ENCODE measurements at places on chromosomes 2 and 18.

- DNase-seq = no peak
These were observed 52.4 kb upstream of the ZNF385B start for GRCh38 chr2:179913809-179914208.

DNA sequence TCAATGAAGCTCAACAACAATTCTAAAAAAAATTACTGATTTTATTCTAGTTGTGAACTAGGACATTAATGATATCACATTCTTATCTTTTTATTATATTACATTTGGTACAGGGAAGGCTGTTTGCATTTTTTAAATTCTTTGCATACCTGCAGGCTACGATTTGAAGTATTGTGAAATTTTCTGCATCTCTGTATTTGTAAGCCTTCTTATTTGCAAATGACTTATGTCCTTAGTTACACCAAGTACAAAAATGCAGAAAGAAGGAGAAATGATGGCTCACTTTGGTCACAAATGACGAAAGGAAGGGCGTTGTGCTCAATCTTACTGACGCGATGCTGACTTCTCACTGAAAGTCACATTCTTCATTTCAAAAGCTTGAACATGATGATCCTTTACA is 227.5 kb upstream of the SOX11 start:
- DNase-seq = no peak

DNA sequence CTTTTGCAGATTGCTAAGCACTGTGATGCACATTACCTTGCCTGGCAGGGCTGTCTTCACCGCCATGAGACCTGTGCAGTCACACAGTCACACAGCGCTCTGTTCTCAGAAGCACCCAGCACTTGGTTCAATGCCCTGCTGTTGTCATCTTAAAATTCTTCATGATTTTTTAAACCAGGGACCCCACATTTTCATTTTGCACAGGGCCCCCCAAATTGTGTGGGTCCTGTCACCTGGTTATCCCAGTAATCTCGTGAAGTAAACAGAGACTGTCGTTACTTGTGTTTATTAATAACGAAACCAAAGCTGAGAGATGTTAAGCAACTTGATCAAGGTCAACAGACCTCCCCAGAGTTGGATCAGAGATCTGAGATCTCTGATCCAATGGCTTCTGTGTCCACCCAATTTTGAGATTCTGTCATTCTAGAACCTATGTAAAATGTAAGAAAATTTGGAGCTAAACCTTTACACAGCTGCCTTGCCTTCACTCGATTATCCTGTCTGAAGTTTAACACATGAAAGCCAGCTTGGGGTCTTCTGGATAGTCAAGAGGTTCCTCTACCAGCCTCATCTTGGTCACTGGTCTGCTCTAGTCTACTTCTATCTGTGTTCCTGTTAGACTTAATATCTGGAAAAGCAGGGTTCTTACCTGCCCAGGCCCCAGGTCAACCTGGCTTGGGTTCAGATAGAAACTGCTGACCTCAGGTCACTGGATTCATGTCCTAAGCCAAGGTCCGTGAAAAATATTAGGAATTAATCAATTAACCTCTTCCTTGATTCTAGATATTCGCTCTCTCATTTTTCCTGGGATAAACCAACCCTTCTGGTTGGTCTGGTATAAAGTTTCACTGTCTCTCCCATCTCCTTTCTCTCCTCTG is 13.7 kb upstream of the TTC39C start:
- no peak for DNase-seq

DNA sequence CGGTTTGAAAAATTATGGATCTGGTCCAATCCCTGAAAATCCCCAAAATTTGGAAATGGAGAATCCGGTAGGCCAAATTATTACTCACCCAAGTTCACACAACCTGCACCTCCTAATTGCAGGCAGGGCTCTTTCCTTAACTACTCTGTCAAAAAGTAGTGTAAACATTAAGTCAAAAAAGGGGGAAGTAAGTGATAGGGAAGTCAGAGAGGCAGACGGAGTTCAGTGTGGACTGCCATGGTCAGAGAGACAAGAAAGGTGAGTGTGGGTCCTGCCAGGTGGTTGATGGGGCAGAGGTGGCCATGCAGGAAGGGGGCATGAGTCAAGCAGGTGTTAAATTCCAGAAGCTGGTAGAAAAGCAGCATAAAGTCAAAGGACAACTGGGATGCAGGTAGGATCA is 104.7 kb upstream of the STPG4 start:
- no peak for DNase-seq

DNA sequence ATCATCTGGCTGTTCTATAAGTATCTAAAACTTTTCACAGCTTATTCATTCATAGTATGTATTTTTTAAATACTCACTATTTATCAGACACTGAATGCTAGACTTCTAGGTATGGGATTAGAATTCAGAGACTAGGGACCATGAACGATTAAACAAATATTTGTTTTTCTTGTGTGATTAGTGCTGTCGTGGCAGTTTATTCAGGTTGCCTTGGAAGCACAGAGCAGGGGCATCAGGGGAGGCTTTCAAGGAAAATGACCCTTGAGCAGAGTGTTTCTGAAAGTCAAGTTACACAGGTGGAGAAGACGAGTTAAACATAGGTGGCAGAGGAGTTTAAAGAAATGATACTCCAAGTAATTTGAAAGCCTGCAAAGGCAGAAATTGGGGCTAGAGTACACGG is 5.7 kb downstream of the SPOPL start:
- no peak for DNase-seq

DNA sequence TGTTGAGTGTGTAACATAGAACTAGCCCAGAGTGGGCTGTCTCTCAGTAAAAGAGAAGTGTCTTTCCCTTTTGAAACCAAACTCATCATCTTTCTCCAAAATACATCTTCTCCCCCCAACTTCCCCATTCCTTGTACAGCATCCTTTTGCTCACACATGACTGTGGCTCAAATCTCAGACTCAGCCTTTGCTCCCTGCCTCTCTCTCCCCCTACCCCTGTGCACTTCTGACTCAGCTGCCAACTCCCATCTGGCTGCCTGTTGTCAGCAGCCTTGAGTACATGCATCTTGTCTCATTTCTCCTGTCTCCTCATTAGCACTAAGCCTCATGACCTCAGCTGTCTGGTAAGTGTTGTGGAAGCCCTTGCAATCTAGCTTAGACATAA is 18.1 kb upstream of the MGAT4A start:
- DNase-seq = peak; percentile 52

DNA sequence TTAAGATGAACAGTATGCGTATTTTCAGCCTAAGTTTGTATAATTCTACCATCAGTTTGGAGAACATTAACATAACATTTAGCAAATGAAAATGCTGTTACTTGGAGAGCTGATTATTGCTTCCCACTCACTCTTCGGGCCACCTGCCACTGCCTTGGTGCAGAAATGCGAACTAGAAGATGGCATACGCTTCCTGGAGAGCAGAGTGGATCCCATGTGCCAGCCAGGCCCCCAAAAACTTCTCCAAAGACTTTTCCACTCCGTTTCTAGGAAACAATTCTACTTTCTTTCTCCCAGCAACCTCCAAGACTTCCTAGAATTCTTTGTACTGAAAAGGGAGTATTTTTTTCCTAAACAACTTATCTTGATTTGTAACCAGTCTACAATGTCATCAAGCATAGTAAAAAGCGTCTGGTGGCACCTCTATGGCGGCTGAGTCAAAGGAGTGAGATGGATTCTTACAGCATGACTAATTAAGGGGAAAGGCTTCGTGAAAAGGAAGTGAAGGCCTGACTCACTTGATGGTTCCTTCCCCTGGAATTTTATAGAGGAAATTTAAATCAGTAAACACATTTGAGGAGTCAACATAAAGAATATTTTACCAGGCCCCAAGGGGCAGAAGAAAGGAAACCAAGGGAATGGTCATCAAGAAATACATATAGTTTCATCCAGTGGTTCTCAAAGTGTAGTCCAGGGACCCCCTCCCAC is 36.6 kb downstream of the FEZ2 start:
- DNase-seq = no peak

All from Right ventricle myocardium superior (tissue), 1 donor.